ENCODE measurements at places on chromosomes 1 and 21. TPM values are rescaled to one million over a fixed set of nuclear protein-coding genes. Genes with fewer than 3 reads are reported as not detected.

DNA sequence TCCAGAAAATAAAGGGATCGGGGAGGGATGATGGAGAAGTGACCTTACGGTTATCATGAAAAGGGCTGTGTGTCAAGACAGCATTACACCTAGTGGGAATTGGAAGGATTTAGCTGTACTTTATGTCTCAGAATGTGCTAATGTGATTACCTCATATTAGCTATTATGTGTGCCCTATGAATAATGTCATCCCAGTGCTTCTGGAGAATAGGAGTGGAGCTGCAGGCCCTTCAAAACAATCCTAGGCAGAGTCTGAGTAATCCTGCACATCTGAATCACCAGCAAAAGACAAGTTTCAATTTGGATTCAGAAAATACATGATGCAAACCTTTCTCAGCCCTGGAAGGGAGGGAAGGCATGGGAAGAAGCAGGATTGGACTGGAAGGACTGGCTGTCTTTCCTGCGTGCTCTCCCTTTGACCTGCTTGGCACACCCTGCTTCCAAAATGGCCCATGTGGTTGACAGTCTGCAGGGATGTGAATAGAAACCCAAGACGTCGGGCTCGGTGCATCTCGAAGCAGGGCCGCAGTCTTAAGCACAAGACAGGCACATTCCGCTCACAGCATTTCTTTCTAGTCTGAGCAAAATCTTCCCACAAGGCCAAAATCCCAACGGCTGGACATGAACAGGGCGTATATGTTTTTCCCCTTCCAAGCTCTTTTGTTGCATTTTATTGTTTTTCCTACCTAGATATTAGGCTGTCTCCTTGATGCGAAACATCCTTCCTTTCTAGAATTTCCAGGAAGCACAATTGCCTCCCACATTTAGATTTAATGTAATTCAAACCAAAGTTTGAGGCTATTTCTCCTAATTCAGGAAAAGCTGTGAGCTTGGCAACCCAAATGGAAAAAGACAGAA is 54.3 kb upstream of the TARBP1 start:
- no peak for DNase-seq

GRCh38 chr1:56797065-56797685 is 22.0 kb downstream of the FYB2 start:
- no peak for DNase-seq

- DNase-seq: peak; percentile 41
Observed at GRCh38 chr1:108570128-108570527, 10.2 kb downstream of the EEIG2 start.

DNA sequence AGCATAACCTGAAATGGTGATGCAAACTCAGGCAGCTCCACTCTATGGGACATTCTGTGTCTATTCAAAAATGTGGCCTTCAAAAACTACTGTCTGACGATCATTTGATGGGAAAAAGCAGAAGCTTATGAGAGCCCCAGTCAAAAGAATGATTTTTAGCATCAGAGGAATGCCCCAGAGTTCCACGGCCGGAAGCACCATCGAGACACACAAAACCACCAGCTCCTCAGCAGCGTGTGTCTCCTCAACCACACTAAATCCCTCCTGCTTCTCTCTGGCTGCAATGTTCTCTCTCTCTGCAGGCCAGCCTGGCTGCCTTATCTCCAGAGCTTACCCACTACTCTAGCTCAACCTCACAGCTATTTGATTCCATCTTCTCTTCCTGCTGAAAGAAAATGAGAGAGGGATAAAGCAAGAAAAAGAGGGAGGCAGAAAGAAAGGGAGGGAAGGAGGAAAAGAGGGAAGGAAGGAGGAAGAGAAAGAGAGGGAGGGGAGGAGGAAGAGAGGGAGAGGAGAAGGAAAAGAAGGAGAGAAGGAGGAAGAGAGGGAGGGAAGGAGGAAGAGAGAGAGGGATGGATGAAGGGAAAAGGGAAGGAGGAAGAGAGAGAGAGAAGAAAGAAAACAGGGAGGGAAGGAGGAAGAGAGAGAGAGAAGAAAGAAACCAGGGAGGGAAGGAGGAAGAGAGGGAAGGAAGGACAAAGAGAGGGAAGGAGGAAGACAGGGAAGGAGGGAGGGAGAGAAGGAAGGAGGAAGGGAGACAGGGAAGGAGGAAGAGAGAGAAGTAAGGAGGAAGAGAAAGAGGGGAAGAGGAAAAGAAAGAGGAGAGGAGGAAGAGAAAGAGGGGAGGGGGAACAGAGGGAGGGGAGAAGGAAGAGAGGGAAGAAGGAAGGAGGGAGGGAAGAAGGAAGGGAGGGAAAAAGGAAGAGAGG is 33.5 kb upstream of the LAPTM5 start:
- DNase-seq: peak; percentile 44

- no peak for DNase-seq
Observed at GRCh38 chr1:212685429-212685828, 14.2 kb downstream of the BATF3 start.

DNA sequence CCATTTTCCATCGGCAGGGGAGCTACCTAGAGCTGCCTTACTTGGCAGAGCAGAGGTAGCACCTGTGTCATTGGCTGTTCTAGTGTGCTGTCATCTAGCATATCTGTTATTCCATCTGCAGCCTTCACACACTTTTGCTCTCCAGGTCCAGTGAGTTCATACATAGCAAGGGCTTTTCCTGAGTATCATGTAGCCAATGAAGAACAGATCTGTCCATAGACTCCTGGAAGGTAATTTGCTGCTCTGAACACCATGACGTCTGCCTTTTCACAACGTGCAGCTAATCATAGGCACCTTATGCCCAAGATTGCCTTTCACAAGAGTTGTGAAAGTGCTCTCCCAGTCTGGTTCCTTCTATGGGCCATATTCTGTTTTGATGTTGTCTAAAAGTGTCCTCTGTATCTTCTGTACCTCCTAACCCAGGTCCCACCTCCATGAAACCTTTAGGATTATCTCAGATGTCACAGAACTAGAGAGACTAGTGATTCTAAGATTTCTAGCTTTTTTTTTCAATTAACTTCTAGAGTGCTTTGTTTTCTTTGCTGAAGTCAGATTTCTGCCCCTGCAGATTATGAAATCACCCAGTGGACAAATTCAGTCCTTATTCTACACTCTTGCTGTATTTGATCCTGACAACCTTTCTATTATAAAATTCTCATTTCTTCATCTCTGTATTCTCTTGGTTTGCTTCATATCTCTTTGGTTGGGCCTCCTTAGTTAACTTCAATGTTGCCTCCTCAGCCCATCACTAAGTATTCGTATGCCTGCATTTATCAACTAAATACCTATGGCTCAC is 134.8 kb downstream of the PBX1 start:
- DNase-seq: no peak

- no peak for DNase-seq
Observed at GRCh38 chr1:201882665-201883132, 6.0 kb upstream of the SHISA4 start.

DNA sequence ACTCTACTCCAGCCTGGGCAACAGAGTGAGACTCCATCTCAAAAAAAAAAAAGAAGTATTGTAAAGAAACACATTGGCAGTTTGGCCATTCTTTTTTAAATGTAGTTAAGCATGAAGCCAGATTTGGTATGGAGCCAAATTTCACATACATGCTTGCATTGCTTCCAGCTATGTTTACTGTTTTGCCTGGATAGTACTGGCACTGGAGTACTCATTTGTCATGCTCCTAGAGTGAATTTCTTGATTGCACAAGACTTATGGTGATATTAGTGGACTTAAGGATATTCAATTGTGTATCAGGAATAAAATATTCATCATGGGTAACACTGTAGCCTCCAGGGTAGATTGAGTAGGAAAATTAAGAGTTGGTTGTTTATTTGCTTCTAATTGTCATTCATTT is 24.5 kb upstream of the SLC9A1 start:
- DNase-seq: no peak

DNA sequence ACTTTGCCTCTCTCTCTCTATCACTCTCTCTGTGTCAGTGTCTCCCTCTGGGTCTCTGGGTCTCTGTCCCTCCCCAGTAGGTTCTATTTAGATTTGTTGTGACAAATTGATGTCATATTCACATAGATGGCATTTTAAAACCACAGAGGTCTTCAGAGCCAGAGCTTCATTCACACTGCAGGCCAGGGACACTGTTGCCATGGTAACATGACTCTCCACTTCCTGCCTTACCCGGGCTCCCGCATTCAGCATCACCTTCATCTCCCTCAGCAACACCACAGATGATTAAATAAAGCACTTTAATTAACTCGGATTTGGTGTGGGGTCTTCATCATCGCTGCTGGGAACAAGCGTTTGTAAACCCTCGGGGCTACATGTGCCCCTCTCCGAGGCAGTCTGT is 132.6 kb downstream of the ETS2 start:
- DNase-seq: peak; percentile 54

DNA sequence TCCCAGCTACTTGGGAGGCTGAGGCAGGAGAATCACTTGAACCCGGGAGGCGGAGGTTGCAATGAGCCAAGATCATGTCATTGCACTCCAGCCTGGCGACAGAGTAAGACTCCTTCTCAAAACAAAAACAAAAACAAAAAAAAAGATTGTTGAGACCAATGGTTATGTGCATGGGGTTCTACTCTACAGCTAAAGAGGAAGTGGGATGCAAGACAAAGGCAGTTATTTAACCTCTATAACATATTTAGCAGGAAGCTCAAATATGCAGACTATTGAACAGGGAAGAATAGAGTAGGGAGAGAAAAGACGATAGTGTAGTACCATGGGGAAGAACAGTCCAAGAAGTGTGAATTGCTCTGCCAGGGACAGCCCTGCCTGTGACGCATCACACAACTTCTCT is 227.7 kb downstream of the SMYD3 start:
- no peak for DNase-seq

DNA sequence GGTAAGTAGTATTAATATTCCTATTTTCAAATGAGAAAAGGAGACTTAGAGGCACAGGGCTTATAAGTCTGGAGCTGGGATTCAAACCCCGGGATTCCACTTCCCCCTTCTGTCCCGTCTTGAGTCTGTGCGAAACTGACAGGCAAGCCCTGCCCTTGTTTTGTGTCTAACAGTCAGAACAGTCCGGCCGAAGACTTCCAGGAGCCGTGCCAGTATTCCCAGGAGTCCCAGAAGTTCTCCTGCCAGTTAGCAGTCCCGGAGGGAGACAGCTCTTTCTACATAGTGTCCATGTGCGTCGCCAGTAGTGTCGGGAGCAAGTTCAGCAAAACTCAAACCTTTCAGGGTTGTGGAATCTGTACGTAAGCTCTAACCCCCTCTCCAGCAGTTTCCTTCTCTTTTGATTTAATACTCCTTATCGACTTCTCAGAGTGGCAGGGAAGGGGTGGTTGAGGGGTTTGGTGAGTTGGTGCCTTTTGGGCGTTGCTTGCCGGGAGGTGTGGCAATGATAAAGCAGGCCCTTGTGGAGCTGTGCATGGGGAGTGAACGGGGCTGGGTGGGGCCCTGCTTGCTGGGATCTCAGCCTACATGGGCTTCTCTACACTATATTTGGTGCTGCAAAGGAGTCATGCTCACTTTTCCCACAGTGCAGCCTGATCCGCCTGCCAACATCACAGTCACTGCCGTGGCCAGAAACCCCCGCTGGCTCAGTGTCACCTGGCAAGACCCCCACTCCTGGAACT is 29.4 kb downstream of the IL6R start:
- no peak for DNase-seq

GRCh38 chr1:26289158-26290059 is 9.5 kb downstream of the SH3BGRL3 start:
- DNase-seq: peak; percentile 66

- no peak for DNase-seq
Observed at GRCh38 chr1:85314726-85315125, 38.3 kb upstream of the BCL10 start.

DNA sequence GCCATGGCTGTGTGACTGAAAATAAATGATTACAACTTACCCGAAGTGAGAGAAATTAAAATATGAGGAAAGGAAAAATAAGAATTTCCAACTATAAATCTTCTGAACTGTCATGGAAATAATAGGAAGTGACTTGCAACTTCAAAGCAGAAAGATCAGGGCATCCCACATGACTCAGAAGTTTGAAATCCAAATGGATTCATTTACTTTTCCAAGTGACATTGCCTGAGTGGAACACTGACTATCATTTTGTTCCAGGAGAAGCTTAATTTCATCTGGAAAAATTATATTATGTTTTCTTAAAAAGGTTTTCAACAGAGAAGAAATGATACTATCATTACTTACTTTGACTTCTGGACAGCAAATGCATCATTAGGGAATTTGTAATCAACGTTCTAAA is 110.8 kb downstream of the GREM2 start:
- no peak for DNase-seq

DNA sequence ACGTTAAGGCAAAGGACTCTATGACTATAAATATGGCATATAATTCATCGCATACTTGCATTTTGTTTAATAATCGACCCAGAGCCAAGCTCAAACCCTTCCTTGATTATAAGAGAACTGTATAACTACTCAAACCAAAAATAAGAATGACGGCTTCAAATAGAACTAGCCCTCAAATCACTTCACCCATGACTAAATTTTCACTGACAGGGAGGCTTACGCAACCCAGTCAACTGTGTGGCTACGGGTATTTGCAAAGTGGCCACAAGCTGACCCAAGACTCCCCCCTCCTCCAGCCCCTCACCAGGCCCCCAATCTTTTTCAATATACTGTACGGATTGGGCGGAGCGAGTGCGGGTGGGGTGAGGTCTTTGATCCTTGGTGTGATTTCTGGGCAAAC is 268.3 kb downstream of the ASTN1 start:
- DNase-seq: no peak

- no peak for DNase-seq
Observed at GRCh38 chr1:60890664-60891063, 191.7 kb upstream of the NFIA start.

DNA sequence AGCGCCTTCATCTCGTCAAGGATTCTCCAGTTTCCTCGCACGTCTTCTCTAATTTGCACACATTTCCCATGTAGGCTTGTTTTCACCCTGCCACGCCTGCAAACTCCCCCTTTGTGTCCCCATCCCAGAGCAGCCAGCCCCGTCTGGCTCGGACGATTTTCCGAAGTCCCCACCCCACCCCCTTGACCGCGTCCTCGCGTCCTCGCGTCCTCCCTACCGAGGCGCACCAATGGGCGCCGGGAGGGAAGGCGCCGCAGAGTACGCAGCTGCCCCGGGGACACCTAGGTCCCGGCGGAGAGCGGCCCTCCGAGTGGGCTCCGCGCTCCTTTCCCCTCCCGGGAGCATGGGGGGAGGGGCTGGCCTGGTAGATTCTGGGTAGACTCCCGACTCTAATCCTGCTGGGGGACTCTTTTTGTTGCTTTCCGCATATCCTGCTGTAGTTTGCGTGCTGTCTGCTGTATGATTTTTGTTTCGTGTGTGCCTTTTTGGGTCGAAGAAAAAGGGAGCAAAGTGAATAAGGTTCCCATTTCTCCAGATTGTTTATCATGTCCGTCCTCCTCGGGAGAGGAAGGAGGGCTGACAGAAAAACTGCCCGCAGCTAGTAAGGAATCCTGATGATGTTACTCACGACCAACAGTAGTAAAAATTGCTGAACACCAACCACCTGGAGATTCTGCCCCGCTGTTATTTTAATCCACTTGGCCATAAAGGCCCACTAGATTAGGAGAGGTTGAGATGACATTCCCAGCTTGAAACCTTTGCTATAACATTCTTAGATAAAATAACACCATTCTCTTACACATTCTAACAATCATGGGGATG is 1.5 kb downstream of the CACHD1 start:
- peak; percentile 28 for DNase-seq

The CA6 gene
- 0.22 TPM for total RNA-seq

The PCP4L1 gene
- total RNA-seq: 0.24 TPM

The TRIM45 gene
- total RNA-seq: 0.17 TPM

The TBX15 gene
- not detected for total RNA-seq

The GJA4 gene
- total RNA-seq: 0.24 TPM

The SPATA45 gene
- not detected for total RNA-seq

The NOTCH2 gene
- 43.9 TPM for total RNA-seq
